Inflammatory macrophage treated with lipopolysaccharide for 4 hours (primary cell): ENCODE measurements at places on chromosomes 7 and 10.

DNA sequence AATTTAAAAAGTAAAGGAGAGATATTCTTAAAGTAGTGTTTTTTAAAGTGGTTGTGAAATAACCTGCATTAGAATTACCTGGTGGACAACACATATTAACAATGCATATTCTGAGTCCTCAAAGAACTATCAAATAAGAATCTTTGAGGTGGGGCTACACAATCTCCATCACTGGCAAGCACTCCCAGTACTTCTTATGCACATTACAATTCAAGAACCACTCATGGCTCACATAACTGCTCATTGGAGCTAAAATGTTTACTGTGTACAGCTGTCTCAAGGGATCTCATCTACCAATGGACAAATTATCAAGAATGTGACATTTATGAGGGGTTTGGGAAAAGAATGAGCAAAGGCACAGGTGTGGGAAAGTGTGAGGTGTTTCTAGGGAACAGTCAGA is 692.0 kb downstream of the PHTF2 start:
- no peak for DNase-seq

DNA sequence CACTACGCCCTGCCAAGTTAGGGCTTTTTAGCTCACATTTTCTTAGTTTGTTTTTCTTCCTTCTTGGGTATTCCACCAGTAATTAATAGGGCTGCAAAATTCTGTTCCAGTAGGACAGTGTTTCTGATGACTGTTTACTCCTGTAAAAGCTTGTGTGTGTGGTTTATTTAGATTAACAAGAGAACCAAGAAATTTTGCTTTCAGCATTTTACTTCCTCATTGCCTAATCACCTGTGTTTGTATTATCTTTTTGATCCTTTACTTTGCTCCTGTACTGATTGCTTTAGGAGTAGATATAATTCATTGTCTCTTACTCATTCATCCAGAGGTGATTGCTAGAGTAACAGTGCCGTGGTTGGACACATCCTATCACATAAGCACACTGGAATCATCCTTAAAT is 27.7 kb downstream of the TDRD1 start:
- no peak for DNase-seq

DNA sequence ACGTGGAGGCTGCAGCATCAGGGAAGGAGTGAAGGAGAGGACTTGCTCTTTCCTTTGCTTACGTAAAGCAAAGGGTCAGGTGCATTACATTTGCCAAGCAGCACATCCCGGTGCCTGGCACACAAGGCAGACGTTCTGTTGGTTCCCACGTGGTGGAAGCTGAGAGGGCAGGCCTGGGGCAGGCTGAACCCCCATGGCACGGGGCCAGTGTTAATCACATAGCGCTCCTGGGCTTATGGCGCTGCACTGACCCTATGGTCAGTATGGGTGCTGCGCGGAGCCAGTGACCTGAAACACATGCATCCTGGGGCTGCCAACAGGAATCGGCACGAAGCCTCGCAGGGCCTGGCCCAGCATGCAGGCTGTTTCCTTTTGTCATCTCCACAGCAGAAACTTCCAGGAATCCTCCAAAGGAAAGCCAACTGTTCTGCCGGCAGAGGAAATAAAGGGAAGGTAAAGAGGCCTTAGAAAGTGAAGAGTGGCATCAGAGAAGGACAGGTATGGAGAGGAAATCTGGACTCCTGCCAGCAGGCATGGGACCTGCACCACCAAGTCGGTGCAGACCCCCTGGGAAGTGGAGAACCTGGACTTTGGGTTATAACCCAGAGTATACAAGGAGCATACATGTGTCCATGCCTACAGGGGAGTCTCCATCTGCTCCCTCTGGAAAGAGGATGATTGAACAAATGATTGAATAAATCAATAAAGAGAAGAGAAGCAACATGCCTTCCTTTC is 560.2 kb downstream of the TCERG1L start:
- DNase-seq: no peak

DNA sequence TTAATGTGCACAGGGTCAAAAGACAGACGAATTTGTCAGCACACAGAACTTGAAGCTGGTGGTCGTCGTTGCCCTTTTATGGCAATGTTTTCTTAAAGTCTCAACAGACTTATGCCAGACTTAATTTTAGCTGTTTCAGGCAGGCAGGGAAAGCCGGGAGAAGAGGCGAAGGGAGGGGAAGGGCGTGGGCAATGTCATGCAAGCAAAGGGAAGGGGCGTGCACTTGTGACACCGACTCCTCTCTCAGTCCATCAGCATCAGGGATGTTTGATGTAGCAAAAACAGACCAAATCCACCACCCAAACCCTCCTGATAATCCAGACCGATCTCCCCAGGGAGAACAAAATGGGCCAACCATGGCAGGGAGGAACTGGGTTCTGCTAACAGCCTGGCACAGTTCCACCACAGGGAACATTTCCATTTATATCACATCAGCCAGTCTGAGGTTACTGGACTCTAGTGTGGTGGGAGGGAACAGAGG is 118.1 kb upstream of the RHEB start:
- DNase-seq: no peak

DNA sequence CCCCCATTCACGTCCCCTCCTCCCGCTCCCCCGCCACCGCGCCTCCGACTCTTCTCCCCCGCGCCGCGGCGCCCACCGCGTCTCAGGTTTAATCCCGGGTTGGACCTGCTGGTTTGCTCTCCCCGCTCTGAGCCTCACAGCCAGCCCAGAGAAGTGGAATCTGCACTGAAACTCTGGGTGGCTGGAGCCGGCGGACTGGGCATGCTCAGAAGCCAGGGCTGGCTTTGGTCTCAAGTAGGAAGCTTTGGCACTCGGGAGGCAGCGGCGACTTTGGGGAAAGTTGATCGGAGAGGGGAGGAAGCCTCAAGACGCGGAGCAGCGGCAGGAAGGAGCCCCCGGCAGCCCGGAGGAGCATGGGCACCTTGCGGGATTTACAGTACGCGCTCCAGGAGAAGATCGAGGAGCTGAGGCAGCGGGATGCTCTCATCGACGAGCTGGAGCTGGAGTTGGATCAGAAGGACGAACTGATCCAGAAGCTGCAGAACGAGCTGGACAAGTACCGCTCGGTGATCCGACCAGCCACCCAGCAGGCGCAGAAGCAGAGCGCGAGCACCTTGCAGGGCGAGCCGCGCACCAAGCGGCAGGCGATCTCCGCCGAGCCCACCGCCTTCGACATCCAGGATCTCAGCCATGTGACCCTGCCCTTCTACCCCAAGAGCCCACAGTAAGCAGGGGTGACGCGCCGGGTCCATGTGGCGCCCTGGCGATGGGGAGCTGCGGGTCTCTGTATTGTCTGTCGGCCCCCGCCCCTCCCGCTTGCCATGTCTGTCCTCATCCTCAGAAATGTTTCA is at the start of gene PRKG1:
Gene PRKG1, plus strand, starts transcription at position 250 of the 791 bp plus-strand sequence.
- DNase-seq: peak; percentile 2

GRCh38 chr10:89206402-89207180 is 526 bp downstream of the CH25H start:
- DNase-seq: peak; percentile 26

GRCh38 chr7:117582219-117582704 is 102.4 kb downstream of the CFTR start:
- DNase-seq: no peak

DNA sequence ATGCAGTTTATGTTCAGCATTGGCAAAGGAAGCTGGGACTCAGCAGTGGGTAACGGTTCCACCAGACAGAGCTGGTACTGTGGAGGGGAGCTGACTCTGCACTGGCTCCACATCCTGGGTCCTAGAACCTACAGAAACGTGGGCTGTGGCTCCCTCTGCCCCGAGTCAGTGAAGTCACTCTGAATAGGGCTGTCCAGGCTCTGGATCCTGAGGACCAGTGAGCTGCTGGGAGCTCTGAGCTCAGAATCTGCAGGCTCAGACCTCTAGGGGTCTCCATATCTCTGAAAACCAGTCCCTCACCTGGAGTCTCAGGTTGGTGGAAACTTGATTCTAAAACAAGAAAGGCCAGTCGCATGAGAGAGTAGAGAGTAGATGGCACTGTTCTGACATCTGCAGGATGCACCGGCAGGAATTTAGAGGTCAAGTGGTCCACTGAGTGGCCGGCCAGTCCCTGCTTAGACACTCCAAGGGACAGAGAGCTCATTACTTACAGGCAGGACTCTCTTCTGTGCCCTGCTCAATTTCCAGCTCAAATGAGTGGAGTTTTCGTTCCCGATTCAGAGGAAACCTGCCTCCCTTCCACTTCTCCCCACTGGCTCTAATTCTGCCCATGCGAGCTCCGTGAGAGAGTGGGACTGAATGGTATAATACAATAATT is 18.6 kb downstream of the NPFFR1 start:
- no peak for DNase-seq

GRCh38 chr7:101828301-101829020 is 11.0 kb downstream of the CUX1 start:
- peak; percentile 75 for DNase-seq

- DNase-seq: peak; percentile 95
Observed at GRCh38 chr7:17123020-17123419, 175.4 kb upstream of the AHR start.

GRCh38 chr10:24723386-24723787 is 300 bp downstream of the ARHGAP21 start:
- peak; percentile 51 for DNase-seq

GRCh38 chr10:86266446-86267242 is 100.0 kb downstream of the GRID1 start:
- DNase-seq: no peak

DNA sequence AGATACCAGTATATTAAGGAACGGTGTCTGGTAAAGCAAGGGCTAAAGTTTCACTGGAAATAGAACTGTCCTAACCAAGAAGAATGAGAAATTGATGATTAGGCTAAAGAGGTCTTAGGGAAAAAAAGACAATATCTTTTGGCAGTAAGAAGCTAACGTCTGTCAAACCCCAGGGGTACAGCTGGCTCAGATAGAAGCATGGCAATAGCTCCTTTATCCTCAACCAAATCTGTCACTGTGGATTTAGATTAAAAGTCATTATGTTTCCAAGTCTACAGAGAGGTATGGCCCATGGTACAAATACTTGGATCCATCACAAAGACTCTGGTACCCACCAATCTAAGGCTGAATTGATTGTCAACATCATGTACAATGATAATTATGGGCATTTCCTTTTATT is 8.6 kb upstream of the SLC16A9 start:
- DNase-seq: no peak

DNA sequence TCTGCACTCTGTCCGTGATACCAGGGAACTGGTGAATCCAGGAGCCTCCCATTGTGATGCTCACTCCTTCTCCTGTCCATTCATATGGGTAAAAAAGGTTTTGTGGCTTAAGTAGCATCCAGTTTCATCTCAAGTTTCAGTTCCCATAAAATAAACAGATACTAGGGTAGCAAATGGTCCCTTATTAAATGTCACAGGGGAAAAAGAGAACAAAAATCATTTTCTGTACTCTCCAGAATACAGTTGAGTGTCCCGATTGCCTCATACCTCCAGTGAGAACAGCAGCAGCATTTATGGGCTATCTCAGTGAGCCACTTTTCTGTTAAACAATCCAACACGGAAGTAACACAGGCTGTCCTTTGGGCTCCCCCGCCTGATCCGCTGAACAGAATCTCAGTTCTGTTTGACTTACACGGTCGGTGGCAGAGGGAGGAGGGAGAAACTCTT is 179.6 kb downstream of the CELF2 start:
- DNase-seq: peak; percentile 98

GRCh38 chr10:69925111-69925510 is 123.4 kb downstream of the COL13A1 start:
- DNase-seq: no peak

GRCh38 chr10:44870031-44870430 is 41.1 kb upstream of the TMEM72 start:
- no peak for DNase-seq

DNA sequence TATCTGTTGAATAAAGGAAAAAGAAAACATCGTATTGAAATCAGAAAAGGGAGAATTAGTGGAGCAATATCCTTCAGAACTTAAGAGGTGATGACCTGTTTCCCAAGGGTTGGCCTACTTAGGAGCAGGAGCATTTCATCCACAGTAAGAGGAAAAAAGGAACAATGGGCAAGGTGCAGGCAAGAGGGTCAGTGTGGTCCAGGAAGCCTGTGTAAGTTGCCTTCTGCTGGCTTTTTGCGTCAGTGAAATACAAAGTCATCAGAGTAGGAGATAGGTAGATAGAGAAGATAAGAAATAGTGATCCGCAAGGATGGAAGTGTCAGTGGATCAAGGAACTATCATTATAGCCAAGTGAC is 5.4 kb upstream of the ANKRD7 start:
- no peak for DNase-seq

DNA sequence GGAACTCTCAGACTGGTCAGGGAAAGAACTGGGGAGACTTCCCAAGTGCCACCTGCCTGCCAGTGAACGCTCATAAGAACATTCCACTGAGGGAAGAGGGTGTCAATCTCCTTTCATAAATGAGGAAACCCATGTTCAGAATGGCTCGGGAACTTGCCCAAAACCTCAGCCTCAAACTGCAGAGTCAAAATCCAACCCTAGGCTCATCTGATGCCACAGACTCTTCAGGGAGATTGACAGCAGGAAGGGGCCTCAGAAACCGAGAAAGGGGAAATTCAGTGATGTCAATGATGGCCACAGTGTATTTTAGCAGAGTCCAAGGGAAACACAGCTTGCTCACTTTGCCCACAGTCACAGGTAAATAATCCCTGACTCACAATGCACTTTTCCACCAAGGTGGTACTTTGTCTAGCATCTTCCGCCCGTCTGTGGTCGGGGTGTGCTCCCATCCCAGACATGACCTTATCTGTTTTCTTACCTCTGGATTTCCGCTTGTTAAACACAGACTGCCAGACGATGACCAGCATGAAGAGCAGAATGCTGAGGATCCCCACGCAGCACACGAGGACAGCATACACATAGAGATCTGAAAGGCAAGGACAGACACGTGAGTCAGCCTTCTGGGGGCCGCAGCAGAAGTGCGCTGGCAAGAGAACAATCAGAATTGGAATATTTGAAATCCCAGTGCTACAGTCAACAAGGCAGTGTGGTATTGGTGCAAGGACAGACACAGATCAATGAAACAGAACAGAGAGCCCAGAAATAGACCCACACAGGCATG is 38.4 kb downstream of the VSTM4 start:
- DNase-seq: no peak

- no peak for DNase-seq
Observed at GRCh38 chr7:18675579-18675978, 180.0 kb downstream of the HDAC9 start.

- DNase-seq: peak; percentile 1
Observed at GRCh38 chr10:62373995-62374861, at the start of gene ZNF365. Gene ZNF365 (plus strand): TSS chr10:62374369. CDS start chr10:62376194, 1,825 bp downstream.

GRCh38 chr10:12847361-12847975 is 154.0 kb downstream of the CCDC3 start:
- DNase-seq: no peak

- peak; percentile 49 for DNase-seq
Observed at GRCh38 chr7:139901901-139902300, 72.8 kb downstream of the TBXAS1 start.

- no peak for DNase-seq
Observed at GRCh38 chr10:87842776-87843497, 20.4 kb downstream of the KLLN start.

GRCh38 chr10:23695825-23696420 is 257.0 kb downstream of the OTUD1 start:
- DNase-seq: no peak

DNA sequence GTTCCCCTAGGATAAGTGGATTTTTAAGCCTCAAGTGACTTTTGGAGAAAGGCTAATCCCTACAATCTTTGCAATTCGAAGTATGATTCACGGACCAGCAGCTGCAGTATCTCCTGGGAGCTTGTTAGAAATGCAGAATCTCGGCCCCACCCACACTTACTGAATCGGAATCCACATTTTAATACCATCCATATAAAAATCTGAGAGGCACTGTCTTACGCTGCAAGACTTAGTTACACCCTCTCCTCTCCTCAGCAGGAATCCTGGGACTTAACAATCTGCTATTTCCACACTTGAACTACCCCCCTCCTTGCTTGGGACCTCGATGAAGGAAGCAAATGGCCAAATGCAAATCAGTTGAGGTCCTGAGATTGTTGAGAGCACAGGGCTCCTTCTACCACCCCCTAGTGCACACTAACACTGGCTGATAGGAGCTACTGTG is 21.0 kb downstream of the ITPRIP start:
- no peak for DNase-seq
